ENCODE measurements at places on chromosomes 7 and 10.

GRCh38 chr7:102943423-102944169 lies 30.8 kb downstream of the LRRC17 start:
- DNase-seq, result no peak

GRCh38 chr10:14016011-14016536 lies 314.6 kb downstream of the FRMD4A start:
- peak; percentile 92 for DNase-seq

GRCh38 chr10:48792687-48793096 lies 108.0 kb downstream of the WDFY4 start:
- no peak for DNase-seq

- no peak for DNase-seq
These were observed 51.4 kb upstream of the DLG5 start for GRCh38 chr10:77977934-77978333.

DNA sequence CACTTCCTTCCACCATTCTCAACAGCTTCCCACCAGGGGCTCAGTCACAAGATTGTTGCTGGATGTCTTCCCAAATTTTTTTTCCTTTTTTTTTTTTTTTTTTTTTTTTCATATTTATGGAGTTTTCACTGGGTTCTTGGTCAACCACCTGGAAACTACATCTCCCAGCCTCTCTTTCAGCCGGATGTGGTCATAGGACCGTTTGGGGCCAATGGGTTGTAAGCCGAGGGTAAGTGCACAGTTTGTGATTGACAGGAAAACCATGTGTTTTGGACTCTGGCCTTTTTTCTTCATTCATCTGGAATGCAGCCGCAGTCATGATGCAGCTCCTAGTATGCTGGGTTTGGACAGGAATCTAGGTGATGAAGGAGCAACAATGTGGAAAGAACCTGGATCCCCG lies 337.1 kb upstream of the FOXK1 start:
- DNase-seq, result no peak

DNA sequence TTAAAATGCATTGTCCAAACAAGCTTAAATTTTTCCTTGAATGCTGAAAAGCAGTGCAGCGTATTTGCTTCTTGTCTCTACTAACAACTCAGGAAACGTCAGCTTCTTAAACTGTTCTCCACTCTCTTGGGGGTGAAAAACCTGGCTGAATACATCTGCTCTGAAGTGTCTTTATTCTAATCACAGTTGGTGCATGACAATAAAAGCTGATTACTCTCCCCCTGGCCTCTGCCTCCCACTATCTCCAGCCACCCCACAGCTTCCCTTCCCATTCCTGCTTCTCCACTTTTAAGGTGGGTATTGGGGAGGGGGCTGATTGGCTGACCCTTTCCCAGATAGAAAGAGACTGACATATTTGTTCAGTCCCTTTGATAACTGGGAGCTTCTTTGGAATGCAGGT lies 456.0 kb downstream of the SORCS1 start:
- DNase-seq, result no peak

DNA sequence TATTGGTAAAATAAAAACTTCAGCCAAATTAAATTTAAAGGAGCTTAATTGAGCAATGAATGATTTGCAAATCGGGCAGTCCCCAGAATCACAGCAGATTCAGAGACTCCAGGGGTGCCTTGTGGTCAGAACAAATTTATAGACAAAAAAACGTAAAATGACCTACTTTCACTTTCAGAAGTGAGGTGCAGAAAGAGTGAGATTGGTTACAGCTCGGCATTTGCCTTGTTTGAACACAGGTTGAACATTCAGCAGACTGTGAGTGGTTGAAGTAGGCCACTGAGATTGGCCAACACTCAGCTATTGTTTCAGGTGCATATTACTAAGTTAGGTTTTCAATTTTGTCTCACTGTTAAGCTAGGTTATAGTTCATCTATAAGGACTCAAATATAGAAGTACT lies 153.4 kb downstream of the BICC1 start:
- DNase-seq, result no peak

Data from suppressor macrophage treated with lipopolysaccharide for 4 hours (primary cell).